PC-3 (cell line): ENCODE measurements at places on chromosomes 5 and 9. TPM values are rescaled to one million over a fixed set of nuclear protein-coding genes. Genes with fewer than 3 reads are reported as not detected.
A peak's percentile ranks its signal among the peaks of the same experiment; 100 is the strongest.

CTNNA1 gene
- 1.9 and 9.8 TPM in 2 replicates for total RNA-seq

PCDHB13 gene
- total RNA-seq = 0.40 and 0.52 TPM in 2 replicates

AHRR gene
- 1.6 and 1.9 TPM in 2 replicates for total RNA-seq

QSOX2 gene
- total RNA-seq = 9.9 and 10.7 TPM in 2 replicates

TMEM8B gene
- 1.6 and 2.4 TPM in 2 replicates for total RNA-seq

NTNG2 gene
- 1.7 and 6.0 TPM in 2 replicates for total RNA-seq

CDC20B gene
- total RNA-seq = not detected in 2 replicates

BTNL8 gene
- 0.23 TPM in 1 of 2 replicates, not detected in the other for total RNA-seq

SLC6A19 gene
- total RNA-seq = not detected in 2 replicates

DNA sequence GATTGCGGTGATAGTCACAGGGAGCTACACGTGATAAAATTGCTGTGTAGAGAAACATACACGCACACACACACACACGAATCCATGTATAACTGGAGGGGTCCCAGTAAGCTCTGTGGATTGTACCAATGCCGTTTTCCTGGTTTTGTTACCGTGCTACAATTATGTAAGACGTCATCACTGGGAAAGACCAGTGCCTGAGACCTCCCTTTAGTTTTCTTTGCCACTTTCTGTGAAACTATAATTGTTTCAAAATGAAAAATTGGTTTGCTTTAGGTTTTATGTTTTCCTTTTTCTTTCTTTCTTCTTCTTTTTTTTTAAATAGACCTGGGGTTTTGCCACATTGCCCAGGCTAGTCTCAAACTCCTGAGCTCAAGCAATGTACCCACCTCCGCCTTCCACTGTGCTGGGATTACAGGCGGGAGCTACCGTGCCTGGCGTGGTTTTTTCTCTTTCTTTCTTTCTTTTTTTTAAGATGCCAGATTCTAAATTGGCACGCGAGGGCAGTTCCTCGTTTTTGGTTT is 21.3 kb downstream of the OR2V2 start:
- H3K4me1 ChIP-seq = peaks cover 11% of the 10 kb centered on the region; the same call in 1 of the 2 replicates
- DNase-seq = no peak
- H3K36me3 ChIP-seq = no peaks in the 10 kb centered on the region

DNA sequence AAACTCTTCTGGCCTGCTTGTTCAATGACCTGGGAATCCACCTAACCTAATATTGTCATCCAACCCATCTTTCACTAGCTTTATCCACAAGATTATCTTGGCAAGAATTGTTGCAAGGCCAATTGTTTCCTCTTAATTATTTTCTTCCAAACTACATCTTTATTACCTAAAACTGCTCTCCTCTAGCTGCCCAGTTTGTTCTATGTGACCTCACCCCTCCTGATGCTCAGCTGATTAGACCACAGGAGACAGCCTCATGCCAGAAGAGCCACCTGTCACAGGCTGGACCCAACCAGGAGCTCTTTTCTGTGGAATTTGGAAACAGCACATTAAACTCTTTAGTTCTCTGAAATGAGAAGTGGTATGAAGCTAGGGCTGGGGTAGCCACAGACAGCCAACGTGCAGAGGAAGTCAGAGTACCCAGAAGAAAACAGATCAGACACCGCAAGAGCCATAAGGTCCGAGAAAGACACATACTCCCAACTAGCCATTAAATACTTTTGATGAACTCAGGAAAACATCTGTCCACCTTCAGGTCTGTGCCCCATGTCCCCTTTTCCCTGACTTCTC is 12.0 kb downstream of the SAXO1 start:
- no peaks in the 10 kb centered on the region for H3K36me3 ChIP-seq
- no peak overlapping the region for H3K27ac ChIP-seq
- DNase-seq = no peak
- no peaks in the 10 kb centered on the region for H3K27me3 ChIP-seq
- no peak overlapping the region for H3K4me3 ChIP-seq

DNA sequence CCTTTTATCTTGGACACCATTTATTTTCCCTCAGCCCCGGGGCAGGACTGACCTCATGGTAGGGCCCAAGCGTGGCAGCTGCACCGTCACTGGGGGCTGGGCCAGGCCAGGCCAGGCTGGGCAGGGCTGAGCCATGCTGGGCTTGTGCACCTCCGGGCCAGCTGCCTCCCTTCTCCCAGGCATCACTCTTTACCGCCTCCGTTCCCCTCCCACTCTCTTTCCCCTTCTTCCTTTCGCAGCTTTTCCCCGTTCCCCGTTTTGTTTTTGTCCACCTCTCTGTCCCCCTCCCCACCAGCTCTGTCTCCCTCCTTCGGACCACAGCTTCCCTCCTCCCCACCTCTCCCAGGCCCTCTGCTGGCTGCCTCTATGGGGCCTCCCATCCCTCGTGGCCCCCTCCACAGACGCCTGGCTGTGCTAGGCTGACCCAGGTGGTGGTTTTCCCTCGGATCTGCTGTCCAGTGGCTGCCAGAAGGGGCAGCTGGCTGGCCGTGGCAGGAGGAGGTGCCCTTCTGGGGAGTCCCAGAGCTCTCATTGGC is 17.9 kb downstream of the FGF18 start:
- no peaks in the 10 kb centered on the region for H3K27me3 ChIP-seq
- H3K27ac ChIP-seq = no peak overlapping the region
- no peaks in the 10 kb centered on the region for H3K4me1 ChIP-seq
- H3K36me3 ChIP-seq = no peaks in the 10 kb centered on the region
- no peak overlapping the region for H3K4me3 ChIP-seq

- H3K4me3 ChIP-seq = no peak overlapping the region
- DNase-seq = peak; percentile 25
- no peaks in the 10 kb centered on the region for H3K27me3 ChIP-seq
These were observed 191.0 kb downstream of the TARS1 start for GRCh38 chr5:33631786-33632185.

GRCh38 chr5:94815313-94816039 is 197.0 kb downstream of the SLF1 start:
- no peaks in the 10 kb centered on the region for H3K27me3 ChIP-seq
- H3K4me3 ChIP-seq = no peak overlapping the region
- no peak overlapping the region for H3K27ac ChIP-seq
- no peaks in the 10 kb centered on the region for H3K36me3 ChIP-seq
- no peak for DNase-seq

- H3K27me3 ChIP-seq = no peaks in the 10 kb centered on the region
- H3K36me3 ChIP-seq = 0 out of 2 replicates have a peak, but pooled peaks cover 6% of the 10 kb centered on the region
- no peak overlapping the region for H3K27ac ChIP-seq
- no peak for DNase-seq
These were observed 3.4 kb downstream of the MATR3 start for GRCh38 chr5:139296862-139297326.

- DNase-seq = no peak
- H3K27me3 ChIP-seq = no peaks in the 10 kb centered on the region
- peaks cover 3% of the 10 kb centered on the region; the same call in 1 of the 2 replicates for H3K4me1 ChIP-seq
- no peak overlapping the region for H3K4me3 ChIP-seq
- no peaks in the 10 kb centered on the region for H3K36me3 ChIP-seq
These were observed 101.6 kb upstream of the MAP1B start for GRCh38 chr5:72005671-72006070.

DNA sequence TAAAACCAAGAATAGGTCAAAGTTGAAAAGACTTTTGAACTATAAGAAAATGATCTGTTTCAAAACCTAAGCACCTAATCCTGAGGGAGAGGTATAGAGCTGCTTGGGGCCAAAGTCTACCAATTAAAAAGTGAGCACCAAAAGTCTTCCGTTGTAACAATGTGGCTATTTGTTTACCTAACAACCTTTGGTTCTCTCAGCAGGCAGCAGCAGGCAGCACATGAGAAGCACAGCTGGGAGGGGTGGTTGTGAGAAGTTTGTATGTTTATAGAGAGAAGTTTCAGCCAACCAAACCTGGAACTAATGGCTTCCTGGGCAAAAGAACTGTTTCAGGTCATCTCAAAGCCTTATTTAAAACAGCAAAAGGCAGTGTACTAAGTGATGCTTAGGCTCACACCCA is 59.8 kb upstream of the TBC1D9B start:
- H3K4me1 ChIP-seq = no peaks in the 10 kb centered on the region
- DNase-seq = no peak
- H3K27me3 ChIP-seq = no peaks in the 10 kb centered on the region
- H3K36me3 ChIP-seq = no peaks in the 10 kb centered on the region
- H3K4me3 ChIP-seq = no peak overlapping the region

- no peak overlapping the region for H3K27ac ChIP-seq
- H3K36me3 ChIP-seq = no peaks in the 10 kb centered on the region
- DNase-seq = peak; percentile 70
- H3K4me3 ChIP-seq = no peak overlapping the region
- peaks cover 32% of the 10 kb centered on the region for H3K4me1 ChIP-seq
These were observed 13.4 kb upstream of the XPA start for GRCh38 chr9:97710356-97711222.

GRCh38 chr5:72599065-72599433 is 91.8 kb upstream of the ZNF366 start:
- no peaks in the 10 kb centered on the region for H3K36me3 ChIP-seq
- DNase-seq = no peak
- H3K4me1 ChIP-seq = peaks cover 67% of the 10 kb centered on the region
- H3K27ac ChIP-seq = peak overlapping the region; percentile 100
- no peak overlapping the region for H3K4me3 ChIP-seq

- H3K4me3 ChIP-seq = no peak overlapping the region
- no peaks in the 10 kb centered on the region for H3K27me3 ChIP-seq
- no peaks in the 10 kb centered on the region for H3K36me3 ChIP-seq
- peaks cover 2% of the 10 kb centered on the region; the same call in 1 of the 2 replicates for H3K4me1 ChIP-seq
- no peak for DNase-seq
These were observed 5.2 kb downstream of the SMIM33 start for GRCh38 chr5:139475865-139476617.

DNA sequence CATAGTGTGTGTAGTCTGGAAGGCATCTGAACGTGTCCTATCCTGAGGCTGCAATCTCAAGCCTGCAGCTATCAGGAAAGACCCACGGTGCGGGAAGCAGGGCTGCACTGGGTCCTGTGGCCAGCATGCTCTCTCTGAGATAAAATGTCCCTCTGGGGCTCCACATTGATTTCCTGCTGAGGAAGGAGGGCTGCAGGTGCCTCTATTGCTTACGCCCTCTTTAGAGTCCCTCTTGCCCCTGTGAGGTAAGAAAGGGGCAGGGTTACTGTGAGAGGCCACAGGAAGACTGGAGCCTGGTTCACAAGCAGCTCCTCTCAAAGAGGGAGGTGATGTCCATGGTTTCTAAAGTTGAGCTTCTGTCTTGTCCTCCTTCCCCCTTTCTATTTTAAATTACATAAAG is 299.9 kb upstream of the RFX3 start:
- H3K27me3 ChIP-seq = no peaks in the 10 kb centered on the region
- no peaks in the 10 kb centered on the region for H3K36me3 ChIP-seq
- H3K4me1 ChIP-seq = peaks cover 34% of the 10 kb centered on the region
- H3K4me3 ChIP-seq = no peak overlapping the region
- no peak overlapping the region for H3K27ac ChIP-seq
- DNase-seq = no peak

GRCh38 chr5:137754961-137755762 is 999 bp upstream of the HNRNPA0 start:
- H3K27ac ChIP-seq = peak overlapping the region; percentile 90
- H3K4me1 ChIP-seq = peaks cover 18% of the 10 kb centered on the region
- no peak for DNase-seq
- H3K27me3 ChIP-seq = no peaks in the 10 kb centered on the region
- peaks cover 11% of the 10 kb centered on the region for H3K36me3 ChIP-seq
- H3K4me3 ChIP-seq = peak overlapping the region; percentile 79

GRCh38 chr5:154193701-154194121 is 3.2 kb downstream of the GALNT10 start:
- H3K36me3 ChIP-seq = peaks cover 11% of the 10 kb centered on the region; the same call in 1 of the 2 replicates
- peaks cover 69% of the 10 kb centered on the region for H3K4me1 ChIP-seq
- 0 out of 2 replicates have a peak overlapping the region, but pooled peaks have one; percentile 5 for H3K27ac ChIP-seq
- peak; percentile 41 for DNase-seq

GRCh38 chr5:6000867-6001266 is 377.5 kb downstream of the MED10 start:
- no peak for DNase-seq
- peaks cover 39% of the 10 kb centered on the region for H3K4me1 ChIP-seq
- no peaks in the 10 kb centered on the region for H3K27me3 ChIP-seq
- no peak overlapping the region for H3K4me3 ChIP-seq
- H3K27ac ChIP-seq = no peak overlapping the region

DNA sequence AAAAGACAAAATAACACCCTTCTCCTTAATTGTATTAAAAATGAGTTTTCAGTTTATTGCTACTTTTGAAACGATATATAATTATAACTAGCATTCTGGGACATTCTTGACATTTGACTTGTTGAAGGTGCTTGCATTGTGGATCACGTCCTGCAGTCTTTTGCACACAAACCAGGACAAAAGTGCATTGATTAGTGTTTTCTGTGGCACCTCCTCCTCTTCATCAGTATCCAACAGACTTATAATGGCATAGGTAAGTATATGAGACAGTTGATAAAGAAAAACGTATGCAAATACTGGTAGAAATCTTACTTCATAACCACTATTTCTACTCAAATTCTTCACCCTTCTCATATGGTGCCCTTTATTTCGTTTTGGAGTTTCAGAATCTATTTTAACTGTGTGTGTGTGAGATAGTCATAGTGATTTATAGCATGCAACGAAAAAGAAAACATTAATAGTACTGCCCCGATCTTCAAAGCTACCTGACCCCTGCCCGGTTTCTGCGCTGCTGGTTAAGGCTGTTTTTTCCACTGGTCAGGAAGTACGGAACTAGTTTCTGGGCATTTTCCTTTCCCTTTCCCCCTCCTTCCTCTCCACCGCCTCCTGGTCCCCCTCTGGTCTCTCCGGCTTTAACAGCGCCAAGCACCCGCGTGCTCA is 639 bp upstream of the RASA1 start:
- DNase-seq = no peak
- H3K4me3 ChIP-seq = peak overlapping the region; percentile 95
- peak overlapping the region; percentile 46 for H3K27ac ChIP-seq
- no peaks in the 10 kb centered on the region for H3K27me3 ChIP-seq
- H3K36me3 ChIP-seq = no peaks in the 10 kb centered on the region

GRCh38 chr9:7153134-7153533 is 395.4 kb downstream of the KDM4C start:
- no peak for DNase-seq
- H3K36me3 ChIP-seq = no peaks in the 10 kb centered on the region
- H3K27ac ChIP-seq = no peak overlapping the region
- no peaks in the 10 kb centered on the region for H3K4me1 ChIP-seq

GRCh38 chr9:97468658-97469448 is 32.6 kb upstream of the TMOD1 start:
- no peaks in the 10 kb centered on the region for H3K36me3 ChIP-seq
- no peak overlapping the region for H3K27ac ChIP-seq
- DNase-seq = peak; percentile 60
- no peaks in the 10 kb centered on the region for H3K27me3 ChIP-seq

- no peak overlapping the region for H3K4me3 ChIP-seq
- peaks cover 6% of the 10 kb centered on the region; the same call in 1 of the 2 replicates for H3K4me1 ChIP-seq
- H3K27ac ChIP-seq = no peak overlapping the region
- peak; percentile 66 for DNase-seq
- H3K36me3 ChIP-seq = no peaks in the 10 kb centered on the region
These were observed 133.3 kb upstream of the C6 start for GRCh38 chr5:41346609-41347008.

DNA sequence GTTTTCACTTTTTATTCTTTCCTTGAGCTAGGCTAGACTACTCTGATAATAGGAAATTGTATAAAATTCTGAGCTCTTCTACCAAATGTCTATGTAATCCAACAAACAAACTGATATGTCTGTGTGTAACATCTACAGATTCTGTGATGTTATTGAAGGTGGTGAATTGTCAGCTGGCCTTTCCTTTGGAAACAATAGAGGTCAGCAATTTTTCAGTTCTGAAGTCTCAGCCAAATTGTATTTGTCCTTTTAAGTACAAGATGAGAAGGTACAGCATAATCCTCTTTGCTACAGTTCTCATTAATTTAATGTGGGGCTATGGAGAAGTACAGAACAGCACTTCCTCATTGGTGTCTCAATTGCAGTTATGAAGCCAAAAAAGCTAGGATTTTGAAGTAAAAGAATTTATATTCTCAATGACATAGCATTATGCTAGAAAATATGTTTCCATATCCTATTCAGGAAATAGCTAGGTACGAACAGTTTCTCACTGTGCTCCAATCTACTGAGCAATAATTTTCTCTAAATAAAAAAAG is 198.0 kb downstream of the HINT1 start:
- H3K27me3 ChIP-seq = no peaks in the 10 kb centered on the region
- no peaks in the 10 kb centered on the region for H3K36me3 ChIP-seq
- no peak overlapping the region for H3K4me3 ChIP-seq
- DNase-seq = no peak
- no peak overlapping the region for H3K27ac ChIP-seq
